GM12892 (cell line): ENCODE measurements at places on chromosomes 13 and 19.

GRCh38 chr13:33194820-33195692 lies 90.5 kb downstream of the STARD13 start:
- no peak for DNase-seq

- no peak for DNase-seq
Measured at GRCh38 chr13:111940892-111941291, 126.1 kb upstream of the SOX1 start.

- no peak for DNase-seq
Measured at GRCh38 chr19:58474997-58475713, 997 bp upstream of the ZNF446 start.

DNA sequence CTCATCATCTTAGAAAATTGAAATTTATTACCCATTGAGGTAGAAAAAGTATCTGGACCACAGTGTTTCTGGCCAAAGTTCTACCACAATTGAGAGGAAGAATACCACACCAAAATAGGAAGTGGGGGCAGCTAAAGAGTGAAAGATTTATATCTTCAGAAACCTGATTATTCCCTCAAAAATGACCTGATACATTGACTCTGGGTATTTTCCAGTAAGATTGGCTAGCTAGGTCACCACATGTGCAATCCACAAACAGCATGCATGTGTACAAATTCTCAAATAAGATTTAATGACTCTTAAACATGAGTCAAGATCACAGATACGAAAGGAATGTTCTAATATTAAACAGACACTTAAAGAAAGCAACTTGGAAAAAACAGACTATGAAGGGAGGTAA lies 1516.2 kb upstream of the PCDH20 start:
- no peak for DNase-seq

DNA sequence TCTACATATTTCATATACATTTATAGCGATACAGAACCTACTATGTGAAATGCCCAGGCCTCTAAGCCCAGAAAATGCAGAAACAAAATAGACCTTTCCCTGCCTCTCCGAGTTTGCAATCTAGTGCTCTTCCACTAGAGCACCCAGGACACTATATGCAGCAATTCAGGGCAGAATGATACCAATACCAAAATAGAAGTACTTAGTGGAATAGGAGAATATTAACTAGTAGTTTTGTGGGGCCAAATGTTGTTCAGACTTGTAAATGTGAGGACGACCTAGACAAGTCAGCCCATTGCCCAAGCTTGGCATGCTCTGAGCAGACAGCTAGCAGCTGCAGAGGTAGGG lies 35.8 kb upstream of the FLT1 start:
- no peak for DNase-seq

- DNase-seq = no peak
Measured at GRCh38 chr19:15841875-15842569, 26.6 kb upstream of the OR10H1 start.

GRCh38 chr19:53332484-53332883 lies 1.1 kb upstream of the ZNF845 start:
- DNase-seq = no peak

- no peak for DNase-seq
Measured at GRCh38 chr13:45623516-45624090, 8.1 kb upstream of the ERICH6B start.

DNA sequence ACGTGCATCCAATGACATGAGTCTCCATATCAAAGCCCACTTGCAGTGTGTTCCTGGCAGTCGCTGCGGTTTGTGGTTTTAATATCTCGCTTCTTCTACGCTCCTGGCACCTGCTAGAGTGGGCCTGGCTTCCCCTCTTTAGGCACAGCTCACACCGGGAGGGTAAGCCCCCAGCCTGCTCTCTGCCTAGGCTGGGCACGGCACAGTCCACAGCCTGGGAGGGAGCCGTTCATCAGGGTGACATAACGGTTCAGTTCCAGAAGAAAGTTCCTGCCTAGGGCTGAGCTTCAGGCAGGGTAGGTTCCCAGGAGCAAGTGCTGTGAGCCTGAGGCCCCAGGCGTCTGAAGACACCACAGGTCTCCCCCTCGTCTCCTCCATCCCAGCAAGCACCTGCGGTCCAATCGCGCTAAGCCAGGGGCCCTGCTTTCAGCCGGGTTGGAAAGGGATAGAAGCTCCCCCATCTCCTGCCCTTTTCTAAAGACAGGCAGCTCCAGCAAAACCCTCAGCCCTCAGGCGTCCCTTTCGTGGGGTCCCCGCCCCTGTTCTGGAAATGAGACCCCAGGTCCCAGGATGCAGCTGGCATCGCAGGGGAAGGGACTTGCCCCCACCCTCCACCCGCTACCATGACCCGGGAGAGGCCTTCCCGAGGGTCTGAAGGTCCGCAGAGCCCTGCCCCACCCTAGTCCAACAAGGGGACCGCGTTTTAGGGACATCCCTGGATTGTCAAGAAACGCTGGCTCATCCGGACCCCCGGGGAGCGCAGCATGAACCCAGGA lies 121.6 kb upstream of the ZNF507 start:
- no peak for DNase-seq

GRCh38 chr19:29712744-29713516 lies 2.1 kb downstream of the C19orf12 start:
- no peak for DNase-seq

DNA sequence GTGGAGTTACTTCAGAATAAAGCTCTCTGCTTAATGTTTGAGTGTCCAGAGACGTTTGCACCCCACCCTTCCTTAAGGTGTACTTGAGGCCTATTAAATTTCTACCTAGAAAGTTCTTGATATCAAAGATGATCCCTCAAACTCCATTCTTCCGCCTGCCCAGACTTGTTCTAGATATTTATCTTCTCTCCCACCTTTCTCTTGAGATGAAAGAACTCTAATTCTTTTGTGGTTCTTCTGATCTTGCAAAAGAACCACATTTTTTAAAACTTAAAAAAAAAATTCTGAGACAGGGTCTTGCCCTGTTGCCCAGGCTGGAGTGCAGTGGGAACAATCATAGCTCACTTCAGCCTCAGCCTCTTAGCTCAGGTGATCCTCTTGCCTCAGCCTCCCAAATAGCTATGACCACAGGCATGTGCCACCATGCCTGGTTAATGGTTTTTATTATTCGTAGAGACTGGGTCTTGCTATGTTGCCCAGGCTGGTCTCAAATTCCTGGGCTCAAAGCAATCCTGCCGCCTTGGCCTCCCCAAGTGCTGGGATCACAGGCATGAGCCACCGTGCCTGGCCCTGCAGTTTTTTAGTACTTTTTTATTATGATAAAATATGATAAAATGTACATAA lies 94.3 kb downstream of the SIPA1L3 start:
- DNase-seq = no peak

- DNase-seq = peak; percentile 96
Measured at GRCh38 chr19:45792470-45793177, at the start of gene DMWD. Gene DMWD (minus strand): TSS chr19:45792845. CDS start chr19:45792756, 89 bp downstream.

DNA sequence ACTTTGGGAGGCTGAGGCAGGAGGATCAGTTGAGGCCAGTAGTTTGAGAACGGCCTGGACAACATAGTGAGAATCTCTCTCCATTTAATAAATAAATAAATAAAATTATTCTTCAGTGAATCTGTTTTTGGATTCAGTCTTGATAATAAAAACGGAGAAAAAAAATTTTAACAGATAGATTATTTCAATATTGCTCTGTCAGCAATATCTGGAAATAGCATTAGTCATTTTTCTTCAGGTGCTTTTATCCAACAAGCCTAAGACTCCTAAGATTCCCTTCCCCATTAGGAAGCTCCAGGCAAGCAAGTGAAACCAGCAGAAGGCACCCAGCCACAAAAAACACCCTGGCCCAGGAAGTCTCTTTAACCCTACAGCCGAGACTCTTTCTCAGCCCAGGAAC lies 21.3 kb upstream of the LPAR6 start:
- DNase-seq = no peak

- DNase-seq = no peak
Measured at GRCh38 chr19:14116918-14117578, 514 bp downstream of the PRKACA start.

DNA sequence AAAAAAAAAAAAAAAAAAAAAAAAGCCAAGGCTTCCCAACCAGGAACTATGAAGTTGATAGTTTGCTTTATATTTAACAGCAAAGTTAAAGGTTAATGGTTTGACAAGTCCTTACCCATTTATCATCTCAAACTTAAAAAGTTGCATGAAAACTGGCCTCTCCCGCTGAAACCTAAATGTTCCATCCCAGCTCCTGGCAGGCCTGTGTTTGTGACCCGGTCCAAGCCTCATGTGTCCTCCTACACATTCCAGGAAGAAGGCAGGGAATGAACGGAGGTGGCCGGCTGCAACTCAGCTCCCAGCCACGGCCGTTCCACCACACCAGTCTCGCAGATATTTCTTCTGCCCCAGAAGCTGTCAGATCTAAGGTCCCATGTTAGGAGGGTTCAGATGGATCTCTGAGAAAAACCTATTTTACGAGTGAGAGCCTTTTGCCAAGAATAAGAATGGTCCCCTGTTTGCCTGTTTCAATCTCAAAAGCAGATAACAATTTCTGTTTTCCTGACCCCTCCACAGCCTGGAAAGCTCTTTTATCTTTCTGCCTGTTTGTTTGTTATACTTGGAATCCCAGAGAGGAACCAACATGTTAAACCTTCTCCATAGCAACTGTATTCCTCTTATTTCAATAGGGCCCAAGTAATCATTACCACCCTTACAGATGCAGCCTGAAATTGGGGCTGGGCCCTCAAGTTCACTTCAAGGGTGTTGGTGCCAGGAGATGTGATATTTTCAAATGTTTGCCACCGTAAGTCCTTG lies 56.5 kb downstream of the KCTD12 start:
- DNase-seq = no peak

- DNase-seq = no peak
Measured at GRCh38 chr19:4987256-4987655, 18.3 kb downstream of the KDM4B start.

DNA sequence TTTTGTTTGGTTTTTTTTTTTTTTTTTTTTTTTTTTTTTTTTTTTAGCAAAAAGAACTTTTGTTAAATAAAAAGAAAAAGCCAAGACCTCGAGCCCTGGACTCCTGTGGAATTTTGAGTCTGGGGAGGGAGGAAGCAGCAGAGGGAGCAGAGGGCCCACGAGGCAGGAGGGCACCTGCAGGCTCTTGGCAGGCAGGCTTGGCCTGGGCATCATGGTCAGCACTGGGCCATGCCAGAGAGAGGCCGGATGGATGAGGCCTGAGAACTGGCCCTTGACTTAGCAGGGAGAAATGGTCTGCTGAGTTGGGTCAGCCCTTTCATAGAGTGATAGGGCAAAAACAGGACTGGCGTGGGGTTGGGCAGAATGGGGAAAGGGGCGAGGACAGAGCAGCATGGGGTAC lies 100.4 kb downstream of the GPR12 start:
- no peak for DNase-seq
